ENCODE measurements at places on chromosomes 5 and 9. TPM values are rescaled to one million over a fixed set of nuclear protein-coding genes. Genes with fewer than 3 reads are reported as not detected.
A peak's percentile ranks its signal among the peaks of the same experiment; 100 is the strongest.

DNA sequence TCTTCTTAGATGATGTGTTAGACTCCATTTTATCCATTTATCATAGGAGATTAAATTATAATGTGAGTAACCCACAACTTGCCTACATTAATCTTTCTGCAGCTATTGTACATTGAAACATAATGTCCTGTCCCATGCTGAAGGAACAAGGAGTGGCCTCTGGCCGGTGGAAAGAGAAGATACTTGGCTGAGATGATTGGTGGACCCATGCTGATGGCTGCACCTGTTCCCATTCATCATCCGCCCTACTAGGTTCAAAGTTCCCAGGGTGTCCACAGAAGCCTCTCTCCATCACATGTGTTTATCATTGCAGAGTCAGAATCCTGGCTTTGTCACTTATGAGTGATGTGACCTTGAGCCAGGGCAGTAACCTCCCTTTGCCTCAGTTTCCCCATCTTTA is 24.7 kb downstream of the FBXL7 start:
- no peak for DNase-seq
- H3K4me1 ChIP-seq = peaks cover 2% of the 10 kb centered on the region
- H3K4me3 ChIP-seq = no peak overlapping the region
- peaks cover 2% of the 10 kb centered on the region for H3K36me3 ChIP-seq
- no peak overlapping the region for H3K27ac ChIP-seq

DNA sequence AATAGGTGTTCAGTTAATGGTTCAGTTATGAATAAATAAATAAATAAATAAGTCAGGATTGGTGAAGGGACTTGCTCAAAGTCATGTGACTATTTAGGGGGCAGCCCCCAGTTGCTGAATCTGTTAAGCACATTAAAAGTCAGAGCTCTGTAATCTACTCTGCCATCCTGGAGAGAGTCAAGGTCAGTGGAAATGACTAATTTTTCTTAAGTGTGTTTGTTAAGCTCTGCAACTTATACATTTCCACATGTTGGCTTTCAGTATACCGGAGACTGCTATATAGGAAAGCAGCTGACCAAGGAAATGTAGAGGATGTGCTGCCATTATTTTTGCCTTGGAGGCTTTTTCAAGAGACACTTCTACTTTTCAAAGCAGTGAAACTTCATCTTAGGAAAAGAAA is 57.9 kb downstream of the KIAA1958 start:
- no peak overlapping the region for H3K27ac ChIP-seq
- no peaks in the 10 kb centered on the region for H3K27me3 ChIP-seq
- DNase-seq = no peak
- H3K4me1 ChIP-seq = peaks cover 2% of the 10 kb centered on the region
- no peak overlapping the region for H3K4me3 ChIP-seq

- peaks cover 7% of the 10 kb centered on the region for H3K36me3 ChIP-seq
Measured at GRCh38 chr5:6557807-6558575, 74.9 kb downstream of the NSUN2 start.

- DNase-seq = no peak
- no peak overlapping the region for H3K27ac ChIP-seq
- no peaks in the 10 kb centered on the region for H3K4me1 ChIP-seq
- H3K27me3 ChIP-seq = no peaks in the 10 kb centered on the region
Measured at GRCh38 chr5:145531038-145531734, 304.0 kb downstream of the PRELID2 start.

The IL13 gene
- total RNA-seq = not detected

The FOXD4L5 gene
- total RNA-seq = not detected

DNA sequence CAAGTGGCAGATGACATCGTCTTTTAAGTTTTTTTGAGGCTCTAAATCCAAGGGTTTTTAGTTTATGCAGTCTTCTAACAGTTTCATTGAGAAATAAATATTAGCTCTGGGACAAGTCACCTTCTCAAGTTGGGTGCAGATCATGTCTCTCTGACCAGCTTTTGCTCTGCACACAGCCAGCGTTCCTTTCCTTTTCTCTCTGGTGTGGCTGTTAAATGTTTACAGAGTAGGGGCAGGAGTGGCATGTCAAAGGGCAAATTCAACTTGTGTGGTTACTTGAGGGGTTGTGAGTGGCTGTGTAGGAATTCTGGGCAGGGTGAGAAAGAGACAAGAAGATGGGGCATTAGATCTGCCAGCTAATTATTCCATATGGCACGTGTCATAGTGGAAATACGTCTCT is 187.5 kb upstream of the HMHB1 start:
- no peaks in the 10 kb centered on the region for H3K36me3 ChIP-seq
- no peak overlapping the region for H3K4me3 ChIP-seq
- H3K4me1 ChIP-seq = no peaks in the 10 kb centered on the region
- DNase-seq = no peak
- no peaks in the 10 kb centered on the region for H3K27me3 ChIP-seq
- H3K27ac ChIP-seq = no peak overlapping the region

The LHX3 gene
- not detected for total RNA-seq

DNA sequence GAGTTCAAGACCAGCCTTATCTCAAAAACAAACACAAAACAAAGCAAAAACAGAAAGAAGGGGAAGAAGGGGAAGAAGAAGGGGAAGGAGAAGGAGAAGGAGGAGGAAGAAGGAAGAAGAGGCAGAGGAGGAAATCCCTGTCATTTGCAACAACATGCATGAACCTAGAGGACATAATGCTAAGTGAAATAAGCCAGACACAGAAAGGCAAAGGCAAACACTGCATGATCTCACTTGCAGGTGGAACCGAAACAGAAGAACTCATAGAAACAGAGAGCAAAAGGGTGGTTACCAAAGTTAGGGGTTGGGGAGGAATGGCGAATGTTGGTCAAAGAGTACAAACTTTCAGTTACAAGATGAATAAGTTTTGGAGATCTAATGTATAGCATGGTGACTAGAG is 135.4 kb downstream of the UGCG start:
- no peak for DNase-seq
- H3K4me1 ChIP-seq = 0 out of 2 replicates have a peak, but pooled peaks cover 3% of the 10 kb centered on the region
- H3K36me3 ChIP-seq = no peaks in the 10 kb centered on the region
- no peak overlapping the region for H3K4me3 ChIP-seq
- no peaks in the 10 kb centered on the region for H3K27me3 ChIP-seq

The CCDC152 gene
- 0.13 TPM for total RNA-seq

The SHB gene
- 14.6 TPM for total RNA-seq

GRCh38 chr9:12289711-12290110 is 403.5 kb upstream of the TYRP1 start:
- H3K27me3 ChIP-seq = no peaks in the 10 kb centered on the region
- no peak overlapping the region for H3K27ac ChIP-seq
- H3K36me3 ChIP-seq = no peaks in the 10 kb centered on the region
- H3K4me3 ChIP-seq = no peak overlapping the region

The INSL6 gene
- not detected for total RNA-seq

- no peak overlapping the region for H3K4me3 ChIP-seq
- H3K27ac ChIP-seq = no peak overlapping the region
- H3K4me1 ChIP-seq = peaks cover 9% of the 10 kb centered on the region
- H3K27me3 ChIP-seq = no peaks in the 10 kb centered on the region
- DNase-seq = no peak
Measured at GRCh38 chr5:154220625-154221024, 30.1 kb downstream of the GALNT10 start.

DNA sequence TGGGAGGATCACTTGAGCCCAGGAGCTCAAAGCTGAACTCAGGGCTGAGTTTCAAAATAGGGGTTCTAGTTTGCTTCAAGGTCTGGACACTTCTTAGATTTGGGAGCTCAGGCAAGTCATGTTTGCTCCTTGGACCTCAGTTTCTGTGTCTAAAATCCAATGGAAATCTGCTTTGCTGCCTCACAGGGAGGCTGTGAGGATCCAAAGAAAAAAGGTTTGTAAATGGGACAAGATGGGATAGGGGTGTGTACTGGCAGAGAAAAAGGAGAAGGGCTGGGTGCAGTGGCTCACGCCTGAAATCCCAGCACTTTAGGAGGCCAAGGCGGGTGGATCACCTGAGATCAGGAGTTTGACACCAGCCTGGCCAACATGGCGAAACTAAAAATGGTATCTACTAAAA is 39.6 kb upstream of the SH3PXD2B start:
- peak; percentile 3 for DNase-seq
- no peak overlapping the region for H3K4me3 ChIP-seq
- no peaks in the 10 kb centered on the region for H3K27me3 ChIP-seq

DNA sequence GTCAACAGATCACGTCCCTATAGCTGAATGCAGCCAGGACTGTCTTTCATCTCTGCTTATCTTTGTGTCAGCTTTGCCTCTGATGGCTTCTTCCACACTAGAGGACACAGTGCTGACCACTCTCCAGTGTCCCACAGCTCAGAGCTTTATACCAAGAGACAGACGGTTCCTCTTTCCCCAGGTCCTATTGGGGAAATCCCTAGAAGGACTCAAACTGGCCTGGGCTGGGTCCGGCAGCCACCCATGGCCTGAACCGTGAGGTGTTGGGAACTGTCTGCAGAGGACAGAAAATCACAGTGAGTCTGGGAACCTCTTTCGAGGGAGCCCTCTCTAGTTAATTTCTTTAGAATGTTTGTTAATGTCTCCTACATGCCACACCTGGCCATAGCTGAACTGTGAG is 68.3 kb upstream of the SHB start:
- no peaks in the 10 kb centered on the region for H3K27me3 ChIP-seq
- H3K4me3 ChIP-seq = no peak overlapping the region
- no peak for DNase-seq
- H3K4me1 ChIP-seq = no peaks in the 10 kb centered on the region
- no peak overlapping the region for H3K27ac ChIP-seq

The KIF24 gene
- 3.7 TPM for total RNA-seq

DNA sequence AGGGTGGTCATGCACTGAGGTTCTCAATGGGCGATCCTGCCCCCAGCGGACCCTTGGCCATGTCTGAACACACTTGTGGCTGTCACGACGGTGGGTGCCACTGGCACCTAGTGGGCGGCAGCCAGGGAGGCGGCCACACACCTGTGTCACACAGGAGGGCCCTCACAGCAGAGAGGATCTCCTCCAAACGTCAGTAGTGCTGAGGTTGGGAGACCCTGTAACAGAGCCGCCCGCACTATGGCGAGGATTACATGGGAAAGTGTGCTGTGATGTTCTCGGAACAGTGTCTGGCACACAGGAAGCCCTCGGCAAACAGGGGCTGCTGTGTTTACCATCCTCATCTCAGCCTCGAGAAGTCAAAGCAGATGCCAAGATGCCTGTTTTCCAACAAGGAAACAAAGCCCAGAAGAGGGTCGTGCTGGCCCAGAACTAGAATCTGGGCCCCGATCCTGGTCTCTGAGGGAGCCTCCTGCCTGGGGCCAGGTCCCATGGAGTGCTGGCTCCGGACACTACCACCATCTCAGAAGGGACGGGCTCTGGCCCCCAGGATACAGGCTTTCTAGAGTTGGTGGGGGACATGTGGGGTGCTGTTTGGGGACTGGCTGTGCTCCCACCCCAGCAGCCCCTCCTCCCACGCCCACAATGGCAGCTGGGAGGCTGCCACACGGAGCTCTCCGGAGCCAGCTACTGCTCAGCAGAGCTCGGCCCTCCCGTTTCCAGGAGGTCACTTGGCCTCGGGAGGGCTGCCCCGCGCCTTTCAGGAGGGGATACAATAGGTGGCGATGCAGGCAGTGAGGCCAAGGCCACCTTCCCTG is 48.2 kb downstream of the DBH start:
- H3K27me3 ChIP-seq = no peaks in the 10 kb centered on the region
- H3K27ac ChIP-seq = no peak overlapping the region
- no peak overlapping the region for H3K4me3 ChIP-seq

DNA sequence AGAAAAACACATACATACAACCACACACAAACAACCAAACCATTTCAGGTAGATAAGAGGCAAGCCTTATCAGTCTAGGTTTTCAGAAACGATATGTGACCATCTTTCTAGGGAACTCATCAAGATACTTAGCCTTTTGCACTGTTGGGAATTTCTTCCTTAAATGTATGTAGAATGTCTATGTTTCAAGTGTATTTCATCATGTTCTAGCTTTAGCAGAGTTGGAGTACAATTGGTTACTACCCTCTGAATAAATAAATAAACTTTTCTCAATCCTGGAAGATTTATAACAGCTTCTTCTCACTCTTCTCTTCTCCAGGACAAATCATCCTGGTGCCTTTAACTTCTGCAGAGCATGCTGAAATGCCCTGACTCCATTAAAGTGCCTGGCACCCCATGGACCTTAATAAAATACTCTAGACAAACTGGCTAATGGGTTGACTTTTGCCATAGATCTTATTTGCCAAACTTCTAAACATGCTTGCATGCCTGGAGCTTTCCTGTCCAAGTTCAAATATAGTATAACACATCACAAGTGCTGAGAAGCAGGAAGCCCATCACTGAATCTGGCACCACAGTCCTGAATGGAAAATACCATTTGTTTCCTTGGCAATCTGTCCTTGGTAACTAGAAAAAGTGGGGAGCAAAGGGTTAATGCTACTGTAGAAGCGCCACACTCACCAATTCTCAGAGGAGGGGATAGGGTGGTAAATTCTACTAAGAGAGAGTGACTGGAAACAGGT is 33.1 kb upstream of the ZNF462 start:
- H3K27me3 ChIP-seq = no peaks in the 10 kb centered on the region
- no peak overlapping the region for H3K27ac ChIP-seq
- no peak overlapping the region for H3K4me3 ChIP-seq
